Thoracic aorta endothelial cell (primary cell): ENCODE measurements at places on chromosomes 5 and 9. TPM values are rescaled to one million over a fixed set of nuclear protein-coding genes. Genes with fewer than 3 reads are reported as not detected.

The SLC34A1 gene
- not detected in 2 replicates for total RNA-seq

The SNCAIP gene
- 23.0 and 23.1 TPM in 2 replicates for total RNA-seq

The DPYSL3 gene
- total RNA-seq = 127 and 148 TPM in 2 replicates

The ABCA1 gene
- 5.4 and 6.0 TPM in 2 replicates for total RNA-seq

The DDX4 gene
- total RNA-seq = not detected in 2 replicates

The STK32A gene
- total RNA-seq = under 0.01 TPM in 1 of 2 replicates, not detected in the other

The CD274 gene
- 27.0 and 39.5 TPM in 2 replicates for total RNA-seq

The FLT4 gene
- total RNA-seq = 1.3 and 1.9 TPM in 2 replicates

The CDH6 gene
- total RNA-seq = 0.13 TPM in 1 of 2 replicates, not detected in the other

The LRRC70 gene
- 42.6 and 45.2 TPM in 2 replicates for total RNA-seq

The C5orf52 gene
- not detected in 2 replicates for total RNA-seq

The COL15A1 gene
- not detected in 2 replicates for total RNA-seq

The NDOR1 gene
- 8.2 and 11.1 TPM in 2 replicates for total RNA-seq

The GABRP gene
- total RNA-seq = 0.27 and 0.50 TPM in 2 replicates
